ENCODE measurements at places on chromosomes 5 and 9.

GRCh38 chr5:117973785-117974184, 1014.6 kb downstream of the DTWD2 start:
- no peak for DNase-seq

DNA sequence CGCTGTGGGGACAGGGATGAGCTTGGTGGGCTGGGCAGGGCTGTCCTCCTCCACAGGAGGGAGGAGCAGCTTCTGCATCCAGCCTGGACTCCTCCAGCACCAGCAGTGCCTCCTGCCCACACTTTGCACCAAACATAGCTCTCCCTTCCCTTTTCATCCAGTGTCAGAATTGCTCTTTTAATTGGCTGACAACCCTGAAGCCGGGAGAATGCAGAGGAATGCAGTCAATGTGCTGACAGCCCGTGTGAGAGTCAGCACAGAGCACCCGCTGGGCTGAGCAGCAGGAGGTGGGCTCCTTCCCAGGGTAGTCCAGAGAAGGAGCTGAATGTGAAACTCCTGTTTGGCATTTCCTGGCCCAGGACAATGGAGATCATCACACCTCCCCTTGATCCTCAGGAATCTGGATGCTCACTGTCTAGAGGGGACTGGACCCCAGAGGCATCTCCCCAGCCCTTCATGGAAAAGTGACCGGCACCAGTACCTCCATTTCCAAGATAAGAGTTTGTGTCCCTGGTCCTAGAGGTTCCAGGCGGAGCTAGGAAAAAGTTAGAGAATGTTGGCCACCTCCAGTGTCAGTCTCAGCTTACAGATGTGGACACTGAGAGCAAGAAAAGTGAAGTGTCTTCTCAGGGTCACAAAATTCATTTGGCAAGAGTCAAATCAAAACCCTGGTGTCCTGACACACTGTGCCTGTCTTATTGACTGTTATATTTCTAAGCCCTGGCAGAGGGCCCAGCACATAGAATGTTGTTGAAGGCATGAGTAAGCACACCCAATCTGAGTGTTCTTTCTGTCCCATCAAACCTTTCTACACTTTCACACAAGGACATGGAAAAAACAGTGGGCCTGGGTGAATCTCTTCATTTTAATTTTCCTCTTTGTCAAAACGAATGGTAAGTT, 202.1 kb downstream of the SNX18 start:
- DNase-seq = no peak

GRCh38 chr9:693201-694091, 148.1 kb upstream of the DMRT1 start:
- no peak for DNase-seq

- no peak for DNase-seq
Observed at GRCh38 chr5:553874-554273, 29.6 kb upstream of the SLC9A3 start.

All from stimulated activated CD8-positive, alpha-beta memory T cell treated with anti-CD3 and anti-CD28 coated beads, Interleukin-4, amount 100 ng/mL, for 48 hours (primary cell).